Activated CD8-positive, alpha-beta T cell treated with anti-CD3 and anti-CD28 coated beads, Interleukin-2, amount 10 ng/mL, durations not matched to agents 7 days and 5 days (primary cell): ENCODE measurements at places on chromosomes 3 and 15. TPM values are rescaled to one million over a fixed set of nuclear protein-coding genes. Genes with fewer than 3 reads are reported as not detected.

Gene IQCH
- total RNA-seq, result 2.2 TPM

Gene SCN11A
- not detected for total RNA-seq

Gene KBTBD13
- total RNA-seq, result not detected

Gene LINGO1
- total RNA-seq, result not detected

Gene PLSCR5
- not detected for total RNA-seq

Gene NCK1
- 36.3 TPM for total RNA-seq

Gene PLA2G4D
- not detected for total RNA-seq

Gene AGBL1
- total RNA-seq, result not detected

Gene EEF1AKMT4
- total RNA-seq, result 4.7 TPM

Gene GOLGA8R
- total RNA-seq, result 12.1 TPM

Gene ABHD14A
- total RNA-seq, result 10.5 TPM

Gene RTP4
- total RNA-seq, result 12.9 TPM

- no peak for DNase-seq
These were observed 160.0 kb downstream of the FRMD5 start for GRCh38 chr15:44034933-44035624.

GRCh38 chr15:49621887-49622286, 1.0 kb downstream of the DTWD1 start:
- no peak for DNase-seq

GRCh38 chr15:100783760-100784492, 95.7 kb upstream of the ALDH1A3 start:
- DNase-seq, result no peak

DNA sequence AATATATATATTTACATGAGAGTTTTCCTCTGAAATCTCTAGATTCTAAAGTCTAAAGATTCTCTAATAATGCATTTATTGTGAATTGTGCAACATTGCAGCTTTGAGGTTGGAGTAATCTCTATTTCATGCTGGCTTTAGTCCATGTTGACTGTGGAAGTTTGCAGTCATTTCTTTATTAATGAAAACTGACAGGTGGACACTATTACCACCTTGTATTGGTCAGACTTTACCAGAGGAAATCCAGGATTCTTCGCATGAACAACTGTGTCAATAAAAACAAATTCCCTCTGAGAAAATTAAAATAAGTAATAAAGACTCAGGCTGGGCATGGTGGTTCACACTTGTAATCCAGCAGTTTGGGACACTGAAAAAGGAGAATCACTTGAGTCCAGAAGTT, 274.1 kb downstream of the SHQ1 start:
- DNase-seq, result no peak

- DNase-seq, result no peak
These were observed 87.9 kb downstream of the ARPP21 start for GRCh38 chr3:35727179-35727578.

- no peak for DNase-seq
These were observed 109.5 kb downstream of the STAC start for GRCh38 chr3:36489679-36490425.

GRCh38 chr3:169348929-169349621, 314.4 kb downstream of the MECOM start:
- DNase-seq, result no peak

DNA sequence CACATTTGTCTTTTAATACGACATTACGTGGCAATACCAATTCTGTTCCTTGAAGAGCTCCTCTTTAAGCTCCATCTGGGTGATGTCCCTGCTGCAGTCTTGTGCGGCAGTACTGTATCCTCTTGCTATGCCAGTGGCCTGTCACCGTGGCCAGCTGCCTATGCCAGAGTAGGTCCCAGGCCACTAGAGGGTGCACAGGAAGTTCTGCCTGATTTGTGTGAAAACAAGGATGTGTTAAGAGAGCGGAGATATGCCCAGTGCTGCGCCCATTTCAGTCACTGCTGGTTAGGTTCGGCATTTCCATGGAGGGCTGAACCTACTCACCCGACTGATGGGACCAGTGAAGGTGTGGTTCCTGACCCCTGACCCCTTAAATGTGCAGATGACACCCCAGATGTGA, 25.2 kb downstream of the NIPA1 start:
- no peak for DNase-seq

DNA sequence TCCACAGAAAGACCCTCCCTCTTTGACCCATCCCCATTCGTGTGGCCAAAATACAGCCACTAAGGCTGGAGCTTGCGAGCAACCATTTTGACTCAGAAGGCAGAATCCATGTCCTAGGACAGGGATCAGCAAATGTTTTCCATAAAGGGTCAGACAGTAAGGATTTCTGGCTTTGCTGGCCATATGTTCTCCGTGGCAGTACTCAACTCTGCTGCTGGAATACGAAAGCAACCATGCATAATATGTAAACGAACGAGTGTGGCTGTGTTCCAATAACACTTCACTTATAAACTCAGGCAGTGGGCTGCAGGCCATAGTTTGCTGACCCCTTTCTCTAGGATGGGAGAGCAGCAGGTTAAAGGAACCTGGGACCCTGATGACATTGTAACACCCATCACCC, 77.6 kb upstream of the WNT5A start:
- DNase-seq, result no peak

DNA sequence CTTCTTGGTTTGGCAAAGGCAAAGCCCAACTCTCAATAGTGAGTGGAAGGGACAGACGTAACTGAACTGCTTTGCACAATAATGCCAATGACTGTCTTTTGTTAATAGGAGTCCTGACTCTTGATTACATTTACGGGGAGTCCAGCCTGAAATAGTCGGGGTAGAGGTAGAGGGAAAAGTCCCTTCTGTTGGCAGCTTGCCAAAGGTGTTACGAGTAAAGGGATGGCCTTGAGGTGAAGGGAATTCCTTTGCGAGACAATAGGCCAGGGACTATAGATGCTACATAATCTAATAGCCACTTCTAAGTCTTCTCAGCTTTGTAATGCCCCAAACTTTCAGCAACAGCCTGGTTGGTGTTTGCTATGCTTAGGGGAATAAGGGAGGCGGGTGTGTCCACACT, 2.2 kb upstream of the SENP2 start:
- DNase-seq, result no peak

GRCh38 chr3:149005416-149005815, 14.1 kb downstream of the GYG1 start:
- DNase-seq, result no peak

DNA sequence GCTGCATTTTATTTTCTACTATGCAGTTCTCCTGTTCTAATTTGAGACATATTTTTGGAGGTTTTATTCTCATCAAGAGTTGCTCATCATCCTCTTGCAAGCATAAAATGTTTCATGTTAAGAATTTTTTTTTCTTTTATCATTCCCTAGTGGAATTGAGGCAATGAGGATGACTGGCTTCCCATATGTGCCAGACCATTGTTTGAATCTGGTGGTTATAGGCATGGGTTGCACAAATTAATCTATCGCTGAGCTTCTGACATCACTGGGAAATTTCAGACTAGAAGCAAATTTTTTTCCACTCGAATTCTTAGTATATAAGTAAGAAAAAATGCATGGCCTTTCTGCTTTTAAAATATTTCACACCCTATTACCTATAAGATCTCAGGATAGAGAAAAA, 279.1 kb upstream of the PLSCR5 start:
- no peak for DNase-seq

- DNase-seq, result no peak
These were observed 206.0 kb upstream of the KBTBD8 start for GRCh38 chr3:66792086-66792485.

GRCh38 chr3:31502803-31503221, 29.9 kb upstream of the STT3B start:
- no peak for DNase-seq

DNA sequence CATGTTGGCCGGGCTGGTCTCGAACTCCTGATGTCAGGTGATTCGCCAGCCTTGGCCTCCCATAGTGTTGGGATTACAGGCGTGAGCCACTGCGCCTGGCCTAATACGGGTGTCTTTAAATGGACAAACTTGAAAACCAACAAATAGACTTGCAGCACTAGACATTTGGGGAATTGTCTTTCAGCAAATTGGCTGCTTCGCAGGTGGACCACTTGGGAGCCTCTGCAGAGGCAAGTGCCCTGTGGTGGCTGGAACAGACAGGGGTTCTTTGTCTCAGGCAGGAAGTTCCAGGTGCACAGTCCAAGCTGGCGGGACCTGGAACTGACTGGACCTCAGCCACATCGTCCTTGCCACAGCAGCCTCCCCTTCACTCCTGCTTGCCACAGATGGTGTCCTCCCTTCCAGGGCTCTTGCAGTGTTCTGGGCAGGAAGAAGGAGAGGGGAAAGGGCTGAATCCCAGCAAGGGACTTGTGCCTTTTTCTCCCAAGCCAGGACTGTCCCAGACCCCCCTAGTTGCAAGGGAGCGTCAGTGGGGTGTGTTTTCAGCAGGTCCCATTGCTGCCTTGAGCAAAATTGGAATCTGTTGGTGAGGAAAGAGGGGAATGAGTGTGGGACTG, 94.3 kb downstream of the TBC1D2B start:
- no peak for DNase-seq

DNA sequence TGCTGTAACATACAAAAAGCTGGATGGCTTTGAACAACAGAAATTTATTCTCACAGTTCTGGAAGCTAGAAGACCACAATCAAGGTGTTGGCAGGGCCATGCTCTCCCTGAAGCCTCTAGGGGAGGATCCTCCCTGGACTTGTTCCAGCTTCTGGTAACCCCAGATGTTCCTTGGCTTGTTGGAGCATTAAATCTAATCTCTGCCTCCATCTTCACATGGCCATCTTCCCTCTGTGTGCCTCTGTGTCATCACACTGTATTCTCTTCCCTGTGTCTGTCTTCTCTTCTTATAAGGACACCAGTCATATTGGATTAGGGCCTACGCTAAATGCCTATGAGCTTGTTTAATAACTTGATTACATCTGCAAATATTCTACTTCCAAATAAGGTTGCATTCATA, 109.5 kb downstream of the STAG1 start:
- DNase-seq, result no peak

GRCh38 chr3:18499301-18499700, 74.2 kb upstream of the SATB1 start:
- DNase-seq, result peak; percentile 48

DNA sequence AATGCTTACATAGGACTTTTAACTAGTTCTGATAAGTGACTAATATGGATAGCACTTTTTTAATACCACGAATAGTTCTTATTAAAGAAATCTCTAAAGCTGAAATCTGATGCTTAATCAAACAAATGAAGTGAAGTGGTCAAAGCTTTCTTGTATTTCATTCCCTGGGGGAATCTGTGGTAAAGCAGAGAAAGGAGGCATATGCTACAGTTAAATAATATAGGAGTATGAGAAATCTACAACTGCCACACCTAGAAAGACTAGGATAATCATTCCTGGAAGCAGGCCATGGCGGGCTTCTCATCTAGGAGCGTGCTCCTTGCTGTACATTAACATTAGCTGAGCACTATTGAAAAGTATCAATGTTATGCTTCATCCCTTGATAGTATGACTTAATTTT, 835.7 kb downstream of the OTOL1 start:
- no peak for DNase-seq

DNA sequence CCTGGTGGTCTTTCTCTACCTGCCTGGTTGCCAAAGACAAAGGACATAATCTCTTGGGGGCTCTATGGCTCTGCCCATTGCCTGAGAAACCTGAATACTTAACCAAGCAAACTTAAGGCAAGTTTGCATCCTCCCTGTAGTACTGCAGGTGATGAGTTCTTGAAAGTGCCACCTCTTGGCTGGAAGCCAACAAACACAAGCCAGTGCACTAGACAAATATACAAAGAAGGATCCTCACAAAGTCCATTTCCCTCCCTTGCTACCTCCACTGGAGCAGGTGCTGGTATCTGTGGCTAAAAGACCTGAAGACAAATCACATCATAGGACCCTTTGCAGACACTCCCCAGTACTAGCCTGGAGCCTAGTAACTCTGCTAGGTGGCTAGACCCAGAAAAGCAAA, 772.3 kb downstream of the SI start:
- no peak for DNase-seq

DNA sequence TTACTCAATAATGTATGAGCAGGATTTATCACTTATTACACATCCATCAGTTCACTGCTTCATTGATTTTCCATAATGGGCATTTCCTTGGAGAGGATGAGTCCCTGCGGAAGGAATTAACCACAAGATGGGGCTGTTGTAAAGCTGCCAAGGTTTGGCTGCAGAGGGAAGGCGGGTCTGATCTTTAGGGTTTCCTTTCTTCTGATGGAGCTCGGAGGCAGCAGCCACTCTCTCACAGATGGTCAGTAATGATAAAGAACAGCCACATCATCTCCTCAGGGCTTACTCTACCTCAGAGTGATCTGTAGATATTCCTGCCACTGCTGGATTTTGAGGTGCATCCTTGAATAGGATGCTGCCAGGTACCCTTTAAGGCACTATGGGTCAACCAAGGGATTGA, 115.2 kb downstream of the USP13 start:
- no peak for DNase-seq

DNA sequence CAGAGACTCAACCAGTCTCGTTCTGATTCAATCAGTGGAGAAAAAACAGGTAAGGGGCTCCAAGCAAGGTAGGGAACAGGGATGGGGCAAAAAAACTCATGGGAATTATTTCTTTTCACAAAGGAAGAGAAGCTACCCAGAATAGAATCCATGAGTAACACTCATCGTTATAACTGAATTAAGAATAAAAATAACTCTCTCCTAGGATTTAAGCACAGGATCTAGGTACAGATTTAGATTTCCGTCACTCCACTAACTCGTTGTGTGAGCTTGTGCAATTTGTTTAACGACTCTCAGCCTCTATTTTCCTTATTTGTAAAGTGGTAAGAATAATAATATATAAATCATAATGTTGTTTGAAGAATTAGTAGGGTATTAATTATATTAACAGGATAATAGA, 68.6 kb downstream of the ADAMTS9 start:
- no peak for DNase-seq

- peak; percentile 23 for DNase-seq
These were observed 170.5 kb upstream of the TGFBR2 start for GRCh38 chr3:30435861-30436331.

DNA sequence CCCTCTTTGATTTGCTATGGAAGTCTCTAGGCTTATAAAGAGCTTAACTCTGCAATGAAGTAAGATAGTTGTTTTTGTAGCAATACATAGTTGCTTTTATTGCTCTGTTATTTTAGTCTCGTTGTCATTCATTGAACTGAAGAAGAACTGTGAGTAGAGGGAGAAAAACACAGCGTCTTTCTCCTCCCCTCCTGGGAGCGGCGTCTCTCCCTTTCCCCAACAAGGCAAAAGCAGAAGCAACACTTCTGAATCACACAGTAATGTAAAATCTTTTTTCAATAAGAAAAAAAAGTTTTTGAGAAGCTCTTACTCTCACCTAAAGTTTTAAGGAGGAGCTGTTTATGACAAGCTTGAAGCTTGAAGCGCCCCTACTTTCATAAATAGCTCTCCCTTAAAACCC, 119.3 kb upstream of the SLC7A14 start:
- DNase-seq, result no peak

GRCh38 chr3:172157564-172158258, 118.3 kb downstream of the FNDC3B start:
- DNase-seq, result no peak

DNA sequence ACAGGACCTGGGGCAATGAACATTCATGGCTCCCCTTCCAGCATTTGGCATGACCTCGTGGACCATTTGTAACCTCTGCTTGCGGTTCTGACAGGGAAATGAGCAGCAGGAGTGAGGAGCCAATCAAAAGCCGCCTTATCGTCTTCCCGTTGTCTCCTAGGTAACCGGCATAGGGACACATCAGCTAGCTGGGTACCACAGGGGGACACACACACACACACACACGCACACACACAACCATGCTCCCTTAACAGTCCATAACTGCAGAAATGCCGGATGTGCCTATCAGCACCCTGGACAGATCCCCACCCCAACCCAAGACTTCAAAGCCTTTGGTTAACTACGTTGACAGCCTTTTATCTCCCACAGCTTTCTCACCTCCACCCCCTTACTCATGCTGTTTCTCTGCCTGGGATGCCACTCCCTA, 53.4 kb upstream of the CCDC174 start:
- DNase-seq, result peak; percentile 86
